ENCODE measurements at places on chromosomes 12 and 14.

GRCh38 chr12:68648179-68648578, 37.5 kb downstream of the RAP1B start:
- no peak for DNase-seq

- DNase-seq = no peak
Observed at GRCh38 chr14:101087614-101088394, 184.3 kb upstream of the RTL1 start.

GRCh38 chr14:62694075-62694474, 351.2 kb downstream of the KCNH5 start:
- DNase-seq = no peak

DNA sequence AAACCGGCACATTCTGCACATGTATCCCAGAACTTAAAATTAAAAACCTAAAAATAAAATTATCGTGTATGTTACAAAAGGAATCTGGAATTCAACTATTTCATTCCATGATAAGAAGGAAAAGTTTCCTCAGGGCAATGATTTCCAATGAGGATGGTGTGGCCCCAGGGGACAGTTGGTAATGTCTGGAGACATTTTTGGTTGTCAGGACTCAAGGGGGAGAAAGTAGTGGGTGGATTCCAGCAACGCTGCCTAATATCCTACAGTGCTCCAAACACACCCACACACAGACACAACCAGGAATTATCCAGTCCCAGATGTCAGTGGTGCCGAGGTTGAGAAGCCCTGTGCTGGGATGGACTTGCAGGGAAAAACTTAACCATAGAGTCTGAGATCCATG, 228.3 kb downstream of the TMEM132D start:
- no peak for DNase-seq

DNA sequence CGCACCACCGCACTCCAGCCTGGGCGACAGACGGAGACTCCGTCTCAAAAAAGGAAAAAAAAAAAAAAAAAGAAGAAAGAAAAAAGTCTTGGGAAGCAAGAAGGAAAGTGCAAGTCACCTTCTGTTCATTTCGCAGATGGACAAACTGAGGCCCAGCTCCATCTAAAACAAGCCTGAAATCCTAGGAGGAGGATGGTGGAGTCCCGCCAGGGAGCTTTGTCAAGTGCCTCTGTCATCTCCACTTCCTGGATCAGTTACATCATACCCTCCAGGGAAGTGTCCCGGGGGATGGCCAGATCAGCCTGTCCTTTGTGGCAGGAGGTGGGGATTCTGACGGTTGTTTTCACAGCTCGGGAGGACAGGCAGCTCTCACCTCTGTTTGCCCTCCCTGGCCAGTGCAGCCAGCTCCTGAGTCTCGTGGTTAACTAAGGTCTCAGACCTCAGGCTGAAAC, 8.7 kb upstream of the SDSL start:
- DNase-seq = peak; percentile 56

All from HepG2 (cell line).